ENCODE measurements at places on chromosomes 12 and 14. TPM values are rescaled to one million over a fixed set of nuclear protein-coding genes. Genes with fewer than 3 reads are reported as not detected.
A peak's percentile ranks its signal among the peaks of the same experiment; 100 is the strongest.

The CLEC4A gene
- 0.29 TPM for total RNA-seq

The KRT5 gene
- total RNA-seq = not detected

The RND1 gene
- total RNA-seq = 0.29 TPM

The FIGNL2 gene
- 0.29 TPM for total RNA-seq

The GPR84 gene
- not detected for total RNA-seq

The AMN gene
- under 0.01 TPM for total RNA-seq

The TMEM132D gene
- not detected for total RNA-seq

The ART4 gene
- not detected for total RNA-seq

The MYO1H gene
- not detected for total RNA-seq

The KLRD1 gene
- 0.36 TPM for total RNA-seq

DNA sequence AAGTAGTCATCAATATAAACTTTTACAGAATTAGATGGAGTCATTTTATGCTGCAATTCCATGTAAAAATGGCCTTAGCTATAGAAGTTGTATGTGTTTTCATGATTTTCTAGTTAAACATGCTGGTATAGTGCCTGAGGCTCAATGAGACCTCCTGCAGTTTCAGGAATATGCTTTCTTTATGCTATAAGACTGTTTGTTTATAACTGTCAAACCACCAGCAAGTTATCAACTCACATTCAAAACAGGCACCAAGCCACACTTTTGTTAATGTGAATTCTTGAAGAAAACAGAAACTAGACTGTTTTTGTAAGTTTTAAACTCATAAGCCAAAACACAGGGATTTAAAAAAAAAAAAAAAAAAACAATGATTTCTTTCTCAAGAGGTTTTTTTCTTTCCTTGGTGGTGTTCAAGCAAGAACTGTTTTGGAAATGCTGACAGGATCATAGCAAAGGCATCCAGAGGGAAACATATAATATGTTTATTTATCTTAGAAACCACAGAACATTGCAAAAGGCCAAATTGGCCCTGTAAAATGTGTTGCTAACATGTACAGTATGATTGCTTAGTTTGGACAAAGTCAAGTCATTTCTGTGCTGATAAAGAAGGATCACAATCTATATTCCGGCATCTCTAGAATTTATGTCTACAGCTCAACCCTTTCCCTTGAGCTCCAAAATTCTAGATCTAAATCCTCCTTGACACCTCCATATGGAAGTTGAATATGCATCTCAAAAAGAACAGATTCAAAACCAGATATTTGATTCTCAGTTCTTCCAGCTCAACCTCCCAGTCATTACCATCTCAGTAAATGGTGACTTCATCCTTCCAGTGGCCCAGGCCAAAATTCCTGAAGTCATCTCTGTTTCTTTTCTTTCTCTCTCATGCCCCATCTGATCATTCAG, 29.0 kb upstream of the LUM start:
- DNase-seq = no peak

DNA sequence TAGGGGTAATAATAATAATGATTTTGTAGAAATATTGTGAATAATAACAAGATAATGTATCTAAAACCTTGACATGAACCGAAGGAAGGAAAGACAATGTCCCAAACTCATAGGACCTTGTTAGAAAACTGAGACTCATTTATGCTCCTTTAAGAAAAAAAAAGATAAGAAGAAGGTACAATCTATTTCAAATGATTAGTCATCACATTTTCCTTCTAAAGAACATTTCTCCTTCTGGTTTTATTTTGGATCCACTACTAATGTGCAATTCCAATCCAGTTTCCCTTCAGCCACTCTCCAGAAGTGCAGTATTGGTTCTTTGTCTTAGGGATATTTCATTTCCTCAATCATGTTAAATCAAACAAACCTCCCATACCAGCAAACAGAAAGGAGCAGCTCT, 526.7 kb downstream of the FUT8 start:
- no peak for DNase-seq

DNA sequence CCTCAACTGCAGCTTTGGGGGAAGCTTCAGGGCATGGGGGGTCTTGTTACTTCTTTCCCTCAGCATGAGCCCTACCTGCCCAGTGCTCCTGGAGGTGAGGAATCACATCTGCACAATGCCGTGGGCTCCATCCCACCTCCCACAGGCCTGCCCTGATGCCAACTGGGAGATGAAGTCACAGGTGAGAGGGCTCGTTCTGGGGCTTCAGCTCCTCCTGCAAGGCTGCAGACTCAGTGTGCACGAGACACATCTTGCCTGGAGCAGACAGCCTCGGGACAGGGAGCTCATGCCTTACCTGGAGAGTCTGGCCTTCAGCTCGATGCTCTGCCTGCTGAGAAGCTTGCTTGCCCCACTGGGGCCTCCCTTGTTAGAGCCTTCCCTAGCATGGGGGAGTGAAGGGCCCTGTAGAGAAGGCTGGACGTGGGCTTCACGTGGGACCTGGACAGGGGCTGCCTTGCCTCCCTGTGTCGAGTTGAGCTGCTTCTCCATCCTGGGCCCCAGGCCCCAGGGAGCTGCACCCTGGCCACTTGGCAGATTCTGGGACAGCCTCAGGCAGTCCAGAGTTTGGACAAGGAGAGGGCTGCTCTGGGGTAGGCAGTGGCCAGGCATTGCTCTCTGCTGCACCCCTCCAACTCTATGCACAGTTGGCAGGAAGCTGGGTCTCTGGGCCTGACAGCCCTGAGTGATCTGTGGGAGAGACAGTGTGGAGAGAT, 171.4 kb downstream of the KIF26A start:
- DNase-seq = peak; percentile 46

- DNase-seq = no peak
Measured at GRCh38 chr12:104180374-104180773, 35.2 kb upstream of the TXNRD1 start.

DNA sequence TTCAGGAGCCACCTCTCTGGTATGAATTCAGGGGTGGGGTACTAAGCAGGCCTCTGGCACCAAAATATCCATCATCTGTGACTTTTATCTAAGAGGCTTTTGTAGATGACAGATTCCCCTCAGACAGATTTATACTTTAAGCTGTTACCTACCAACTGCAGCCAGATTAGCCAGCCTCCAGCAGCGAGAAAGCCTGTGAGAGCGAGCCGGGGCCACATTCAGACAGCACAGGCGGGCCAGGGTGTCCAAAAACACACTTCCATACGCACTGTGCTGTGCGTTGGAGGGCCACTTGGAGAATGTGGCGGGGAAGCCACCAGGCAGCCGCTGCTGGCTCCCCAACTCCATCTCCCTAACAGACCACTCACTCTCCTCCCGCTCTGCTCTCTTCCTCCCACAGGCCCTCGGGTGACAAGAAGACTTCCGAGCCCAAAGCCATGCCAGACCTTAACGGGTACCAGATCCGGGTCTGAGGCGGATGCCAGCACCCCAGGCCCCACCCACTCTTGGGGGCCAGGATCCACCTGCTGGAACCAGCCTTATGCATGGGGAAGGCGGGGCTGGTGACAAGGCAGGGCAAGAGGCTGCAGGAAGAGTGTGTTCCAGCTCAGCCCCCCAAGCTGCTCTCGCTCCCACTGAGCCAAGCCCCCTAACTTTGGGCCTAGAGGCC, 17.4 kb downstream of the VASH1 start:
- DNase-seq = no peak

DNA sequence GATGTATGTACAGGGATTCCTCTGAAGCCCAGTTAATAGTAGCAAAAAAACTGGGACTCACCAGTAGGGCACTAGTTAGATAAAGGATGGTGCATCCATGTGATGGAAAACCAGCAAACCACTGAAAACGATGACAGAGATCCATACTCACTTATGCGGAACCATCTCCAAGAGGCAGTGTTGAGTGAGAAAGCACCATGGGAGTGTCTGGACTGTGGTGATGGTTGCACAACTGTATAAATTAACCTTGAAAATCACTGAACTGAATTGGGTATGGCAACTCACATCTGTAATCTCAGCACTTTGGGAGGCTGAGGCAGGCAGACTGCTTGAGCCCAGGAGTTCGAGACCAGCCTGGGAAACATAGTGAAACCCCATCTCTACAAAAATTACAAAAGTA, 53.6 kb upstream of the ZFP36L1 start:
- DNase-seq = no peak

GRCh38 chr12:121632069-121632970, 6.0 kb downstream of the ORAI1 start:
- DNase-seq = peak; percentile 70

DNA sequence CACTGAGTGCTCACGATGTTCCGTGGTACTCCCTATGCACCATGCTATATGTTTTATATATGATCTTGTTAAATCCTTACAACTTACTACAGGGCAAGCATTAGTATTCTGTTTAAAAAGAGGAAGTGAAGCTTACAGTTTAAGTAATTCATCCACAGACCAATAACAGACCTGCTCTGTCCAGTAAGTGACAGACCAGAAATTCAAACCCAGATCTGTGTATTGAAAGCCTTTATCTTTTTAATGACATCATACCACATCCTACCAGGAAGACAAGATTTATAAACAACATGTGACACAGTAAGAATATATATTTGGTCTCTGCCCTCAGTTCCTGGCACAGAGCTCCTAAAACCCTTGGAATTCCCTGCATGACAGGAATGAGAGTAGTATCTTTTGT, 206.5 kb downstream of the STXBP6 start:
- no peak for DNase-seq

DNA sequence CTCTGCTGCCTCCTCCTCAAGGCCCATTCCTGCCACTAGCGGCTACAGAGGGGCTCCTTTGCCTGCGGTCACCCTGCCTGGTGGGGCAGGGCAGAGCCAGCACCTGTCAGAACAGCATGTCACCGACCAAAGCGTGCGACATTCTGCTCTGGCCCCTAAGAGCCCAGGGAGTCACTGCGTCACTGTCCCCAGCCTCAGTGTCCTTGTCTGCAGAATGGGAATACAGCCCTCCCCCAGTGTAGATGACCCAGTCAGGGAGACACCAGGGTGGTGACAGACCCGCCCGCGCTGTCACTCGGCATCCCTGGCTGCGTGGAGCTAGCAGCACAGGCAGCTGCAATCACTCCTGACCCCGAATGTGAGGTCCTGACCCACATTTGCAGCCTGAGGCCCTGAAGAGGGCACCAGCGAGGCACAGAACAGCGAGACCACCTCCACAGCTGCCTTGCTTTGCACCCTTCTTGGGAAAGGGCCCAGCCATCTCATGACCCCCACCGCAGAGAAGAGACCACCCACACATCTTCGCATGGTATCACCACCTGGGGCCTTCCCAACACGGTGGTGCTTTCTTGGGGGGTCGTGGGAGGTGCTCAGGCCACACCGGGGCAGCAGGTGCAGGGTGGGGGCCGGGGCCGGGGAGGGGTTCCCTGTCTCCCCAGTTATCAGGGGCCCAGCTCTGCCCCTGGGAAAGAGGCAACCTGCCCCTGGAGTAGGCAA, 2.5 kb downstream of the AHNAK2 start:
- peak; percentile 25 for DNase-seq

GRCh38 chr12:31228811-31229792, 96.8 kb downstream of the SINHCAF start:
- DNase-seq = peak; percentile 62

- DNase-seq = no peak
Measured at GRCh38 chr12:52029685-52030084, 21.6 kb upstream of the NR4A1 start.

DNA sequence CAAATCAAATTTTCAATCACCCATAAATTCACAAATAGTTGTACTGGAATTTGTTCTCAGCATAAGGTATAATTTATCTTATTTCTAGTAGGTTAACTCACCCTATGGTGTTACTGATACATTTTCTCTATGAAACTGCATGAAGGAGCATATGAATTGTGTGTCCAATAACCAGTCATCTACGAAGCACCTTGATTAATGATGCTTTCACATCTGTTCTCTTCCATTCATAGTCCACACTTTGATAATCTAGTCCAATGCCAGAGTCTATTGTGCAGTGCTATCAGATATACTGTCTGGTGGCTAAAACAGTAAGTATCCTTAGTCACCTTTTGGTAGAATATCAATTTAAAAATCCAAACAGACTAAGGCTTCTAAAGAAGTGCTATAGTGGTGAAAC, 876.0 kb downstream of the RPS29 start:
- no peak for DNase-seq

DNA sequence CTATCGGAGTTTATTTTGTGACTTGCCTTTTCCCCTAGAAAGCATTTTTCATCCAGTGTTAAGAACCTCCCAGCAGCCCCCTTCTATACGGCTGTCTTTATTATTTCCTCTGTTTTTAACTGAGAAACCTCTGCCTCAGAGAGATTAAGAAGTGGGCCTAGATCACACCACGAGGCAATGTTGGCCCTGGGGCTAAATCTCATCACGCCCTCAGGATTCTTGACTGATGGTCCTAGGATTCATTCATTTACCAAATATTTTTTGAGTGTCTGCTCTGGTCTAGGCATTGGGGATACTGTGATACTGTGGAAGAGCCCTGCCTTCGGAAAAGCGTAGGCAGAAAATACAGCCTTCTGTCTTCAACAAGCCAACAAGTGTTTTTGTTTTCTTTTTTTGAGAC, 42.1 kb downstream of the C14orf132 start:
- DNase-seq = no peak

GRCh38 chr12:85639834-85640233, 196.4 kb downstream of the RASSF9 start:
- peak; percentile 58 for DNase-seq

GRCh38 chr14:78043349-78043748, 126.8 kb upstream of the NRXN3 start:
- no peak for DNase-seq

DNA sequence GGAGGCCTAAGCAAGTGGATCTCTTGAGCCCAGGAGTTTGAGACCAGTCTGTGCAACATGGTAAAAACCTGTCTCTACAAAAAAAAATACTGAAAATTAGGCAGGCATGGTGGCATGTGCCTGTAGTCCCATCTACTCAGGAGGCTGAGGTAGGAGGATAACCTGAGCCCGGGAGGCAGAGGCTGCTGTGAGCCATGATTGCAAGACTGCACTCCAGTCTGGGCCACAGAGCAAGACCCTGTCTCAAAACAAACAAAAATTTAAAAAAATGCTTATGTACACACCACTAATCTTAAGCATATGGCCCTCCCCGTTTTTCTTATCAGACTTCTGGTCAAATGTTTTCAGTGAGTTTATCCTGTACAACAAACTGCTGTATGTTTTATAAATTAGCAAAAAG, 1.7 kb upstream of the GNPNAT1 start:
- DNase-seq = no peak

DNA sequence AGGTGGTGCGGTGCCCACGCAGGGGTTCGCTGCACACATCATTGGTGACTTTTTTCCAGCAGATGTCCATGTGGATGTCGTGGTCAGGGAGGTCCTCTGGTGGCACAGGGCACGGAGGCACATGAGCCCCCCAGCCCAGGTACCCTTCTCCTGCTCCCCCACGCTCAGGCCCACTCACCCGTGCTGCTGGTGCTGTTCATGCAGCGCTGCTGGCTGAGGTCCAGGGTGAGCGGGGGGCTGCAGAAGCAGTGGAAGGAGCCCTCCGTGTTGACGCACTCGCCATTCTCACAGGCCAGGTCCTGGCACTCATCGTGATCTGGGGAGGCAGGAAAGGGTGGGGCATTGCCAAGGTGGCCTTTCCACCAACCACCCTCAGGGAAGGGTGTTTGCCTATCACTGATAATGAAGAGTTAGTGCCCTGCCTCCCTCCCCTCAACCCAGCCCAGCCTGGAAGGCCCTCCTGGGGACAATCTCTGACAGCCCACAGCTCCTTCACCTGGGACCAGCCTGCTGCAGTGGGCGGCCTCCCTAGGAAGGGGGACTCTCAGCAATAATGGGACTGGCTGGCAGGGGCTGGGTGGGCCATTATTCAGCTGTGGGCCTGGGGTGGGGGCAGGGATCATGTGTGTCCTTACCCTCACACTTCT, 9.8 kb downstream of the ISCA2 start:
- no peak for DNase-seq
